ENCODE measurements at places on chromosomes 6 and 20. TPM values are rescaled to one million over a fixed set of nuclear protein-coding genes. Genes with fewer than 3 reads are reported as not detected.

GRCh38 chr20:51995551-51995951 is 193.2 kb upstream of the SALL4 start:
- H3K27ac ChIP-seq: peak overlapping the region; percentile 91
- DNase-seq: no peak
- H3K4me1 ChIP-seq: peaks cover 31% of the 10 kb centered on the region
- H3K36me3 ChIP-seq: no peaks in the 10 kb centered on the region
- peak overlapping the region; percentile 36 for H3K4me3 ChIP-seq

- no peaks in the 10 kb centered on the region for H3K36me3 ChIP-seq
- H3K4me1 ChIP-seq: peaks cover 20% of the 10 kb centered on the region
- peaks cover 5% of the 10 kb centered on the region for H3K27me3 ChIP-seq
These were observed 29.7 kb downstream of the RPP40 start for GRCh38 chr6:4973982-4974745.

GRCh38 chr20:9358001-9358400 is 156.4 kb upstream of the LAMP5 start:
- no peak overlapping the region for H3K27ac ChIP-seq
- peaks cover 20% of the 10 kb centered on the region for H3K4me1 ChIP-seq
- H3K36me3 ChIP-seq: no peaks in the 10 kb centered on the region
- no peak overlapping the region for H3K4me3 ChIP-seq
- no peak for DNase-seq

GRCh38 chr20:51062065-51062464 is 39.2 kb upstream of the KCNG1 start:
- no peaks in the 10 kb centered on the region for H3K36me3 ChIP-seq
- H3K27ac ChIP-seq: no peak overlapping the region
- peaks cover 60% of the 10 kb centered on the region for H3K27me3 ChIP-seq
- H3K4me3 ChIP-seq: no peak overlapping the region
- no peak for DNase-seq

GRCh38 chr6:13427801-13428582 is 59.4 kb downstream of the GFOD1 start:
- no peaks in the 10 kb centered on the region for H3K27me3 ChIP-seq
- peaks cover 10% of the 10 kb centered on the region for H3K4me1 ChIP-seq
- no peak for DNase-seq
- H3K36me3 ChIP-seq: no peaks in the 10 kb centered on the region

GRCh38 chr6:9581155-9581554 is 833.7 kb downstream of the TFAP2A start:
- no peaks in the 10 kb centered on the region for H3K36me3 ChIP-seq
- no peaks in the 10 kb centered on the region for H3K27me3 ChIP-seq
- H3K4me3 ChIP-seq: no peak overlapping the region

The BIRC7 gene
- total RNA-seq: not detected

DNA sequence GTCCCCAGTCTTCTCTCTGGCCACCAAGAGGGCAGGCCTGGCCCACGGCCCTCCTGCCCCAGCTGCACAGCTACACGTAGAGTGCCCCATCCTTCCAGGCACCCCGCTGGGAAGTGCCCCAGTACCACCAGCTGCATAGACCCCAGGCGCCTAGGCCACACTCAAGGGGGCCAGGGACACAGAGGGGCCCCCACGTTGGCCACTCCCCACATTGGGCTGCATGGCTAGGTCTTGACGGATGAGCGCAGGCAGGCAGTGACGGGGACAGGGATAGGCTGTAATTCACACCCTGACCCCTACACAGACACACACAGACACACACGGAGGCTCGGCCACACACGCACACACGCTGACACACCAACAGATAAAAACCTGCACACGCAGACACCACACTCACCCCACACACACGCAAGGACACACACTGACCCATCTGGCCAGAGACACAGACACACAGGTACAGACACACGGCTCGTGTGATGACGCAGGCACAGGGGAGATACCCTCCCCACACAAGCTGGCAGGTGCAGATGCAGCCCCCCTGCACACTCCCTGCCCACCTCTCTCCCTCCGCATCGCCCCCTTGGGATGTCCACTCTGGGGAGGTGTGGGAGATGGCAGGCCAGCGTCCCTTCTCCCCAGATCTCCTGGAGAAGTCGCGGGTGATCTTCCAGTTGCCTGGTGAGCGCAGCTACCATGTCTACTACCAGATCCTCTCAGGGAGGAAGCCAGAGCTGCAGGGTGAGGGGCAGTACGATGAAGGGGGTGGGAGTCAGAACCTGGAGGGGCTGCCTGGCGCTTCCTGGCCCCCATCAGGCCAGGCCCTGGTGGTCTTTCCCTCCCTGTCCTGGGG is 30.0 kb downstream of the MYH7B start:
- no peak overlapping the region for H3K27ac ChIP-seq
- H3K4me1 ChIP-seq: peaks cover 13% of the 10 kb centered on the region
- H3K4me3 ChIP-seq: no peak overlapping the region
- no peaks in the 10 kb centered on the region for H3K36me3 ChIP-seq

DNA sequence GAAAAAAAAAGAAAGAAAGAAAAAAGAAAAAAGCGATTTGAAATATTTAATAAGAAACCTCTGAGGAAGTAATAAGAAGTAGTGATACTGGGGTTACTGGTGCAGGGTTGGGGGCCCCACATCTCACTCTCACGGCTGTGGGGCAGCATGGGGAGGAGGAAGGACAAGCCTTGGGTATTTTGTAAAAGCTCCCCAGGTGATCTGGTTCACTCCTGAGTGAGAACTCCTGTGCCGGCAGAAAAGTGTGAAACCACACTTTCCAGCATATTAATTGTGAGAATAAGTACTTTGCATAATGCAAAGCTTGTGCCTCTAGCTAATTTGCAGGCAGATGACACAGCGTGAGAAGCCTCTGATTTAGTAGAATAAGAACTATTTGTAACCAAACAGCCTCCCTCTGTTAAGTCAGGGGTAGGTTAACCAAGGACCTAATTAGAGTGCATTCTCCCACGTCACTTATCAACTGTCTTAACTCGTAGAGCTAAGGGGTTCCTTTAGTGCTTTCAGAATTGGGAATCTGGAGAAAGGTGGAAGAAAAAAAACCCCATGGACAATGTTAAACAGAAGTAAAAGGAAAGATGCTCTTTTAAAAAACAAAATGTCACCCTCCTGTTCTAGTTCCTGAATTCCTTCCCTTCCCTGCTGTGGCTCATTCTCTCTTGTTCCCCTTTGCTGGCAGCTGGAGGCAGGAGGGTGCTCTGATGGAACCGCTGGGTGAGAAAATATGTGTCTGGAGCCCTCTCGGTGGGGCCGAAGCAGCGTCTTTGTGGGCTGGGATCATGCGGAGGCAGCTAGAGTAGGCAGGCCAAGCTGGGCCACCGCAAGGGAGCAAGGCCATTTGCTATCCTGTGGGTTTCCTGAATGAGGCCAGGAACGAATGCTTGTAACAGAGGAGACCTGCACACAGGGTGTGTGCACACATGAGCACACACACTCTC is 108.7 kb downstream of the FYN start:
- H3K36me3 ChIP-seq: no peaks in the 10 kb centered on the region
- H3K27ac ChIP-seq: peak overlapping the region; percentile 68
- H3K4me1 ChIP-seq: peaks cover 89% of the 10 kb centered on the region
- no peak overlapping the region for H3K4me3 ChIP-seq

The ANKEF1 gene
- total RNA-seq: 0.65 TPM

- no peak overlapping the region for H3K4me3 ChIP-seq
- H3K4me1 ChIP-seq: peaks cover 13% of the 10 kb centered on the region
- H3K27ac ChIP-seq: no peak overlapping the region
- H3K36me3 ChIP-seq: no peaks in the 10 kb centered on the region
These were observed 90.7 kb downstream of the ANKRD60 start for GRCh38 chr20:58137651-58138265.

DNA sequence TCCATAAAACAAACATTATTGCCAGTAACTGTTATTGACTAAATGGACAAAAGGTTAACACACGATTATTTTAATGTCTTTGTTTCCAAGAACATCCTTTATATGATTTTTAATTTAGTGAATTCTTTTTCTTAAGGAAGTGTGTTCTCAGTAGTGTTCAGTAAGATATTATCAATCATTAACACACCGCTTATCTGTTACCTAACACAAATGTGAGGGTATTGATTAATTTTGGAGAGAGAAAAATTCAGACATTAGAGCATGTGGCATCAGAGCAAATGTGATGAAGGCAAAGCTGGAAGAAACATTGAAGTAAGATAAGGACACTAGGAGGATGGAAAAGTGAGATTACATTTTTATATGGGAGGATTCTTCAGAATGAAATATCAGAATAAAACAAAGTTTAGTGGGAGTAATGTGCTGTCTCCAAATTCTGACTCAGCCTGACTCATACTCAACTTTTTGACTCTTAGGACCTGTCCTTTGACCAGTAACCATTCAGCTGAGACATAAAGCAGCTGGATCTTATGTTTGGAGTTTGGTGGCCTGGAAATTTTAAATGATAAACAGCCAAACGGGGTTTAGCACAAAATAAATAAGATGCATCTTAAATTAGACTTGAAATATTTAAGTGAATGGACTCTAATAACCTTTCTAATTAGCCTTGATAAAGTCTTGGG is 348.6 kb downstream of the CD109 start:
- no peak overlapping the region for H3K4me3 ChIP-seq
- H3K36me3 ChIP-seq: no peaks in the 10 kb centered on the region
- no peak overlapping the region for H3K27ac ChIP-seq
- peaks cover 2% of the 10 kb centered on the region for H3K27me3 ChIP-seq
- H3K4me1 ChIP-seq: peaks cover 10% of the 10 kb centered on the region

DNA sequence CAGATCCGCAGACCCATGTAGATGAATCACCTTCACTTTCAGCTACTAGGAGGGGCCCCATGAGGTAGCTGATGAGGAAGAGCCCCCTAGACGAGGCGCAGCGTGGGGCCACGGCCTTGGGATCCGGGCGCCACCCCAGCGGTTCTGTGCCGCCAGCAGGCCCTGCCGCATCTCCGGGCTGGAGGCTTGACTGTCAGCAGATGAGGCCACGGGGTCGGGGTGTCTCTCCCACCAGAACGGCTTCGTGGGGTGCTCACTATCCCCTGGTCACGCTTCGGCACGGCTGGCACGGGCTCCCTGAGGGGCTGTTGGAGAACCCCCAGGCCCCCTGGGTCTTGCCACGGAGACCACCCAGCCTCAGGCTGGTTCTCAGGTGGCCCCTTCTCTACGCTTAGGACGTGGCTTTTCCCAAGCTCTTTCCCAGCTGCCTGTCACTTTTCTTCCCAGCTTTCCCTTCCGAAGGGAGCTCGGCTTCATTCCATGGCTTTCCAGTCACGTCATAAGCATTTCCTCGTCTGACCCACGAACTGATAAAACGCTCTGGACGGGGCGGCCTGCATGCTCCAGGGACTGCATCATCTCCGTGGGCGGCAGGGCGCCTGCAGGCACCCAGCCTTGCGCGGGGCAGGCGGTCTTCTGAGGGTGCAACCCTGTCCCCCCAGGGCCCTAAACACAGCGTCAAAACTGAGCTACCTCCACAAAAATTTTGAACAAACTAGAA is 85.9 kb downstream of the THBS2 start:
- peak overlapping the region; percentile 24 for H3K4me3 ChIP-seq
- H3K27me3 ChIP-seq: no peaks in the 10 kb centered on the region
- H3K36me3 ChIP-seq: peaks cover 16% of the 10 kb centered on the region
- peak overlapping the region; percentile 88 for H3K27ac ChIP-seq
- peak; percentile 78 for DNase-seq

DNA sequence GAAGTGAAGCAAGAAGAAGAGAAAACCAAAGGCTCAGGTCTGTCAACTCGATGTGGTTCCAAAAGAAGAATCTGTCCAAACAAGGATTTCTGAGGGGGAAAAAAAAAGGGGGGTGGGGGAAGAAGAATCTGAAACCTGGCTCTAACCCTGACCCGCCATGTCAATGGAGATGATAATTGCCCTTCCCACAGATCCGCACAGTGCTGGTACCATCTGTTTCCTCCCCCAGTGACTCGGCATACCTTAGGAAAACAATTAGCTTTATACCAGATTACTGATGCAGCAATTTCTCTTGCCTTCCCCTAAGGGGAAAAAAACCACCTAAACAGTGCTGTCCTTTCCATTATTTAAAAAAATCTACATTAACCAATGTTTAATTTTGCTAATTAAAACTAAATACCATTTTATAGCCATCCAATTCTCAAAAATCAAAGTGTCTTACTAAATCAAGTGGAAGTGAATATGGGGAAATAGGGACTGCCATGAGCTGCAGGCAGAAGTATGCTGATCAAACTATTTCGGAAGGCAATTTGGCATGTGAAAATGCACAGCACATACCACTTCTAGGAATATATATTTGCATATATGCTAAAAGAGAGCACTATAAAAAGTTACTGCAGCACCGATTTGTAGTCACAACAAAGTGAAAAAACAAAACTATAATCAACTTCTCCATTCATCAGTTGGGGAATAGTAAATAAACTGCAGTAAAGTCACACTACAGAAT is 46.8 kb downstream of the MAP7 start:
- no peak overlapping the region for H3K4me3 ChIP-seq
- no peaks in the 10 kb centered on the region for H3K36me3 ChIP-seq
- peaks cover 20% of the 10 kb centered on the region for H3K27me3 ChIP-seq
- no peak overlapping the region for H3K27ac ChIP-seq
- DNase-seq: no peak
- H3K4me1 ChIP-seq: no peaks in the 10 kb centered on the region

The HLA-DMB gene
- total RNA-seq: not detected

The PROKR2 gene
- not detected for total RNA-seq

The PRSS35 gene
- total RNA-seq: 24.5 TPM

DNA sequence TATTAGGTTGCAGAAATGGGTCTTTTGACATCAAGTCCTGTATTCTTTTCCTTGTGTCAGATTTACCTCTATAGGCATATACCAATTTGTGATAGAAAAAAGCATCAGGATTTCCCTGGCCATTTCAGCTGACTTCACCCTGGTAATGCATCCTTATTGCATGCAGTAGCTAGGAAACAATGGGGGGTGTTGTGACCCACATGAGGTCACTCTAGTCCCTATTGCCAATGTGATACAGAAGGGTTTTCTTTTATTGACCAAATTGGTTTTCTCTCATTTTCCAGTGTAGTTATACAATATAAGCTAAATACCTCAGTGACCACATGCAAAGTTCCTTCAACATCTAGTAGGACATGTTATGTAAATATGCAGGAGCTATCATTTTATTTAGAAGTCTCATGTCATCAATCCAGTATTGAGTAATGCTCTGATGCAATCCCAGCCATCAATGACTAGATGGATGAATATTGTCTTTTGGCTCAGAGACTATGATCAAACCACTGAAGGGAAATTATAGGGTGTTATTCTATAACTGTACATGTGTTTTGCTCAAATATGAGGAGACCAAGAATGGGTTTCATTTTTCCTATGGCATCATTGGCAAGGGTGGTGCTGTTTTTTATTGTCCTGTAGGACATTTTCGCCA is 177.7 kb downstream of the KLHL32 start:
- H3K27ac ChIP-seq: no peak overlapping the region
- peaks cover 15% of the 10 kb centered on the region for H3K4me1 ChIP-seq
- H3K4me3 ChIP-seq: no peak overlapping the region
- no peaks in the 10 kb centered on the region for H3K36me3 ChIP-seq
- H3K27me3 ChIP-seq: peaks cover 4% of the 10 kb centered on the region
